ENCODE measurements at places on chromosomes 5 and 9.
A peak's percentile ranks its signal among the peaks of the same experiment; 100 is the strongest.

GRCh38 chr5:98349251-98349989 is 424.0 kb upstream of the RGMB start:
- no peak for DNase-seq

GRCh38 chr9:121451586-121451985 is 48.1 kb downstream of the GGTA1 start:
- no peak for DNase-seq

DNA sequence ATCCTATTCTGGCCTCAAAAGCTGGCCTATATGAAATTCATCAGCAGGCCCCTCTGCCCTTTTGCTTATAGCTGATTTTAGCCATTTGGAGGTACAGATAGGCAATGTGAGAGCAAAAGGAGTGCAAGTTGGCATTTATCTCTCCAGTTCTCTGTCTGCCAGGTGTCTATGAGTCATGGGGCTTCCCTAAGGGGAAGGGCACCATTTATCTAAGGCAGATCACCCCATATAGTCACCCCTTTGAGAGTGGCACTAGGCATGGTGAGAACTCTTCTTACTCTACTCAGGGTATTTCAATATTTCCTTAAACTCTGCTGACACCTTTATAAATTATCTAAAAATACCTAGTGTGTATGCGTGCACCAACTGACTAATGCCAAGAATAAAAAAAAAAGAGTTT is 314.7 kb upstream of the CDH6 start:
- no peak for DNase-seq

DNA sequence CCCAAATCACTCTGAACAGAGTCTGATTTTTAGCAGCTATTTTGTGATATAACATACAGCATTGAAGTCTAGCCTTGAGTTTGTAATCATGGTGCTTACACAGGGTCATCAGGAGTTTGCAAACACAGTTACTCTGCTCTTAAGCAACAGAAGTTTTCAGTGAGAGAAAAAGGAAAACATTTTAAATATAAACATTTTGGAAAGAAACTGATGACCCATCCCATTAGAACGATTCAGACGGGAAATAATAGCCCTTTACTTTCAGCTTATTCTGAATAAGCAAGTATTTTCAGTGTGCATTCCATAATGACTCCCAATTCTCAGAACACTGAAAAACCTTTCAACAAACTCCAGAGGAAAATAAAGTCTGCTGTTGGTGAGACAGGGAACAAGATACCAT is 46.7 kb upstream of the TMC1 start:
- DNase-seq = no peak

GRCh38 chr9:132046456-132046855 is 33.2 kb downstream of the MED27 start:
- DNase-seq = no peak

DNA sequence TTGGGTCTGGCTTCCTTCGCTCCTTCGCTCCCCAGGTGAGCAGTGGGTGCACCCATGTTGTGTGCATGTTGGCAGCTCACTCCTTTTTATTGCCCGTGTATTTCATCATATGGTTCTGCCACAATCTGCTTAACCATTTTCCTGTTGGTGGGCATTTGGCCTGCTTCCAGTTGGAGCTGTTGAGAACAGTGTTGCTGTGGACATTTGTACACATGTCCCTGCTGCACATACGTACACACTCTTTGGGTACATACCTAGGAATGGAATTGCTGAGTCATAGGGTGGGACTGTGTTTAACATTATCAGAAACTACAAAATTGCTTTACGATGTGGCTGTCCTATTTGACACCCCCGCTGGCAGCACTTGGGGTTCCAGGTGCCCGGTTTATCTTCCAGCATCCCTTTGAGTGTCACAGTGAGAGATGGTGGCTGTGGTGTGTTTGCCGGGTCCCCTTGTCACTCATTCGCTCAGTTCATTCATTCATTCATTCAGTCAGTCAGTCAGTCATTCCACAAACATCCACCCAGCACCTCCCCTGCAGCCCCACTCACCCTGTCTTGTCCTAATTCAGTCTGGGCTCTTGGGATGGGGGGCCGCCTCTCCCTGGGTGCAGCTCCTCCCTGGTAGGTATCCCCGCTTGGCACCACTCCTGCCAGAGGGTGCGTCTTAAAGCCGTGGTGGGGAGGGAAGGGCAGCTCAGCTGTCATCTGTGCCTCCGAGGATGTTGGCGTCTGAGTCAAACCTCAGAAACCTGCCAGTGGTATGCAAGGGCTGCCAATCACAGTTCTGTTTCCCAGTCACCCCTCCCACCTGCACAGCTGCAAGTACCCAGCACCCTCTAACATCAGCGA is 7.9 kb upstream of the FIBCD1 start:
- no peak for DNase-seq

DNA sequence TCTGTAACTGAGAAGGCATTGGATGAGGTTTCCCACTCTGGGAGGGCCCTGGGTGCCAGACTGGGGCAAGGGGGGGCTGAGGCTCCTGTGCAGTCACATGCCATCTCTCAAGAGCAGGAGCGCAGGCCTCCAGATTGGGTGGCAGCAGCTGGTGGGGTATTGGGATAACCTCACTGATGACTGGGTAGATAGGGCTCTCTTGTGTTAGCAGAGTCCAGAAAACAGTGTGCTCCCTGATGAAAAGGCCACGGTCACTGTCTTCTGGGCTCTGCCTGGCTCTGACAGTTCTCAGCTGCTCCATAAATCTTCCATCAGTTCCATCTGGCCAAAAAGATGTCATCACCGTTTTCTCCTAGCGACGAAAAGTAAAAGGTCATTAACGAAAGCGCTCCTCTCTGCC is 21.8 kb upstream of the NKX2-5 start:
- no peak for DNase-seq

DNA sequence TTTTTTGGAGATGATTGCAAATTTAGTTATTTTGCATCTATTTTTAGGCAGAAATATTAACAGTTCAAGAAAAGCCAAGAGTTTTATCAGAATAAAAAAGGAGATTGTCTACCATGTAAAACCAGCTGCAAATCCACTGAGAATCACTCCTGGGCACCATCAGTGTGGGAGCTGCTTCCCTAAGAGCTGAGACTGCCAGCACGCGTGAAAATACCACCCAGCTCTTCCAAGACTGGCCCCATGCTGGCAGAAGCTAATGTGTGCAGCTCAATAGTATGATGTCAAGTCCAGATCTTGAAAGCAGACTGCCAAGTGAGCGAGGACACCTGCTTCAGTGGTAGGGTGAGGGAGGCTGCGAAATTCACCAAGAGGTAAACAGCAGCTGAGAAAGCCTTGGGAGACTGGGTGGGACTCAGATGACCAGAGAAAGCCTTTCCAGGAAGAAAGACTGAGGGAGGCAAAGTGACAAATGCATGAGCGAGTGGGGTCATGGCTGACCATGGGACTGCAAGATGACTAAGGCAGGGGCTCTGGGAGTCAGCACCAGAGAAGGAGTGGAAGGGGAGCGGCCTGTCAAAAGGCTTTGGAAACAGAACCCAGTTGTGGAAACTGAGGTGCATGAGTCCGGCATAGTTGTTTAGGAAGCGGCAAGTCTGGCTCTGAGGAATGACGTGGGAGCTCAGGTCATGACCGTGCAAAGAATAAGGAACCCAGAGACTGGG is 200.9 kb downstream of the GADD45G start:
- DNase-seq = no peak

DNA sequence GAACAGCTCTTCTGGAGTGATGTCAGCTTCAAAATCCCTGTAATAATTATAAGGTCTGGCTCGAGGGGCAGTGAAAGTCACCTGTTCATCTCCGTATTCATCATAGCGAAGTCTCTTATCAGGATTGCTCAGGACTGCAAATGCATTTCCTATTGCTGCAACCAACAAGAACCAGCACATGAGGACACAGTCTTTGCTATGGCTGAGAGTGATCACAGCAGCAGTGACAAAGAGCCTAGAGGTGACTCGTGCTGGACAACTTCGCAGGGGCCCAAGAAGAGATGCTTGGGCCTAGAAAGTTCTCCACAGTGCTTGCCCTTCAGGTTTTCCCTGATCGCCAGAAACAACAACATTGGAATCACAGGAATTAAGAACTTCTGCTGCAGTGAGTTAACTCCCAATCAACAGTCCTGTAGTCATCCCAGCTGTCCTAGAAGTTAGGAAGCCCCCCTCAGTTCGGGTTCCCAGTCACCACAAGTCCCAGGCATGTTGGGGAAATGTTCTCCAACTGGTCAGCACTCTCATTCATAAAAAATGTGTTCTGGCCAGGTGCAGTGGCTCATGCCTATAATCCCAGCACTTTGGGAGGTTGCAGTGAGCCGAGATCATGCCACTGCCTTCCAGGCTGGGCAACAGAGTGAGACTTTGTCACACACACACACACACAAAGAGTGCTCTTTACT is 13.0 kb downstream of the DNAJC18 start:
- no peak for DNase-seq

DNA sequence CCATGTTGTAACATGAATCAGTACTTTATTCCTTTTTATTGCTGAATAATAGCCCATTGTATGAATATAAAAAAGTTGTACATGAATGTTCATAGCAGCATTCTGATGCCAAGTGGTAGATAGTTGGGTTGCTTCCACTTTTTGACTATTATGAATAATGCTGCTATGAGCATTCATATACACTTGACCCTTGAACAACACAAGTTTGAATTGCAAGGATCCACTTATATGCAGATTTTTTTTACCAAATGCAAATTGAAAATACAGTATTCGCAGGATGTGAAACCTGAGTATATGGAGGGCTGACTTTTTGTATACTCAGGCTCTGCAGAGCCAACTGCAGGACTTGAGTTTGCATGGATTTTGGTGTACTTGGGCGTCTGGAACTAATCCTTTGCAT is 14.7 kb upstream of the SIL1 start:
- no peak for DNase-seq

DNA sequence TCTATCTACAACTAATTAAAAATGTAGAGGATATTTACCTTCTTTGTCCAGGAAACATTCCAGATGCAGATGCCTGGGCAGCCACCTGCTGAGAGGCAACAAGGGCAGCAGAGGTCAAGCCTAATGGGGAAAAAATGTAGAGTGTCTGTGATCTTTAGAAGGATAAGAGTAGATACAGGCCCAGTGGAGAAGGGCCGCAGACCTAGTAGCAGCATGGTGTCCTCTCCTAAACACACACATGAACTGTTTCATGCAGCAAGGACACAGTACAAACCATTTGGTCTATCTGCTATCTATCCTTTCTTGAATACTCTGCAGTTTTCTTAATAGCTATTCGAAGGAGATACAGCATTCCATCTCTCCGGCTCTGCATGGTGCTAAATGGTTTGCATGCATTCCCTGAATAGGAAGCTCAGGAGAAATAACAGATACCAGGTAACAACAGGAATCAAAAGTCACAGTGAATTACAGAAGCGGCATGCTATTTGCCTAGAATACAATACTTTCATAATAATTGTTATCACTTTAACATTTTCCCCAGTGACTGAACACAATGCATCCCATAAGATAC is 107.3 kb downstream of the ZNF608 start:
- DNase-seq = no peak

- DNase-seq = no peak
These were observed 7.0 kb upstream of the SLC26A2 start for GRCh38 chr5:149953436-149954121.

DNA sequence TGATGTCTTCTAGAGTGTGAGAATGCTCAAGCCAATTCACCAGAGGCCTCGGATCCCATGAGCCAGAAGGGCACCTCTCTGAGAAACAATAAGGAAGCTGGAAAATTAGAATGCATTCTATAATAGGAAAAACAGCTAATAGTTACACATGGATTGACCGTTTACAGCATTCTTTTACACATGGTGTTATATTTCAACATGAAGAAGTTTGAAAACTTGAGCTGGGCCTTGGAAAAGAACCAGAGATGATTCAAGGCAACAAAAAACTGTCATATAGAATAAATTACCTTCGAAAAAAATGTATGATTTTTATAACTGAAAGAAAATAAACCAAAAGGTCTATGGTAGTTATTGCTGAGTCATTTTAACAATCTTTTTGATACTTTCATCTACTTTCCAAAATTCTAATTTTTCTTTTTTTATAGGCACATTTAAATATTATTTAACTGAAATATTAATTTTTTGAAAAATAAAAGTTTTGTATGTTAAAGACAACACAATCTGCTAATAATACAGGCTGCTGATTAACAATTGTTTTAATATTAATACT is 6.2 kb downstream of the SH3TC2 start:
- DNase-seq = no peak

GRCh38 chr5:37900692-37901091 is 60.9 kb upstream of the GDNF start:
- DNase-seq = no peak

- no peak for DNase-seq
These were observed 15.8 kb downstream of the UBE2QL1 start for GRCh38 chr5:6464441-6464840.

GRCh38 chr5:143536364-143536763 is 132.9 kb upstream of the NR3C1 start:
- no peak for DNase-seq

- DNase-seq = peak; percentile 27
These were observed 35.5 kb upstream of the GLRX start for GRCh38 chr5:95858023-95858461.

- DNase-seq = no peak
These were observed 63.8 kb downstream of the SNCAIP start for GRCh38 chr5:122375801-122376200.

DNA sequence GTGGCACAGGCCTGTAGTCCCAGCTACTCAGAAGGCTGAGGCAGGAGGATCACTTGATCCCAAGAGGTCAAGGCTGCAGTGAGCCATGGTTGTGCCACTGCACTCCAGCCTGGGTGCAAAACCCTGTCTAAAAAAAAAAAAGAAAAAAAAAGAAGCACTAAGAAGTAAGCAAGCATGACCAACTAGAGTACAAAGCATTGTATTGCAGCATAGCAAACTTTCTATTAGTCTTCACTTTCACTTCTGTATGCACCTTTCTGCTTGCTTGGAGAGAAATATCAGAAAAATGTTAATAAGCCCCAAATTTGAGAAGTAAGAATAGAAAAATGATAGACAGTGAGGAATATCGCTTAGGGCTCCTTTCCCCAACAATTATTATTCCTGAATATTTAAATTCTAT is 497.7 kb upstream of the WWC1 start:
- no peak for DNase-seq

- no peak for DNase-seq
These were observed 284.6 kb upstream of the TLE4 start for GRCh38 chr9:79286992-79287707.

GRCh38 chr5:93599001-93599379 is 16.0 kb downstream of the NR2F1 start:
- no peak for DNase-seq

DNA sequence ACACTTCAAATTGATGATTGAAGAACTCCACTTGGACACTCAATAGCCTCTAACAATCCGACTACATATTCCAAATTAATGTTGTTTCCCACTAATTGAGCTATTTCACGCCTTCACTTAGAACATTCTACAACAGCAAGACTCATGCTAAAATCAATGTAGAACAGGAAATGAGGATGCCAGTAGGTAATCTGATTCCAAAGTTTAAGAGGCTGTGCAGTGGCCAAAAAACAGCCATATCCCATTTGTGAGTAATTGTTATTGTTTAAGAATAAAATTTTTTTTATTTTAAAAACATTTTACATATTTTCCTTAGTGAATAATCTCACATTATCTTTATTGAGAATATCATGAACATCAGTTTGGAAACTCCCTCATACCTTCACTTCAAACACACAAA is 35.7 kb upstream of the GHR start:
- no peak for DNase-seq

Data from hippocampal formation (tissue), 2 donors.